ENCODE measurements at places on chromosomes 7 and 10.
A peak's percentile ranks its signal among the peaks of the same experiment; 100 is the strongest.

DNA sequence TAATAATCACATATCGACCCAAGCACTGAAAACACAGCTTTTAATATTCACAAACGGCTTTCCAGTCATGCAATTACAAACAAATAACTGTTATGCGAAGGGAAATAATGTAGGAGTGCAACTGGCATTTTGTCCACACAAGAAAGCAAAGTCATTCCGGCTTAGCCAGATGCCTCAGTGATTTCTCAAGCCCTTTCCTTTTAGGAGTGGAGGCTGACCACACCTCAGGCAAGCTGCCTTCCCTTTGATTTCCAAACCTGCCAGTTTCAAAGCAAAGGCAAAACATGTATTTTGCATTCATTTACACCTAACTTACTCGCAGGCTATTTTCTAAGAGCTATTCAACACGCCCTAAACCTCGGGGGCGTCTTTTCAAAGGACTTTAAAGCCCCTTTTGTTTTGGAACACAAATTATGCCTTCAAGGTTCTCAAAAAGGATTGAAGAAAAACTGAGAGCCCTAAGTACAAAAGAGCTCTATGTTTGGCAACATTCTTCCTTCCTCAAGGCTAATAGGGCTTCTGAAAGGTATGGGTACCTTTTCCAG, 109.6 kb downstream of the CPXM2 start:
- DNase-seq = no peak

GRCh38 chr10:3193751-3194150, 21.2 kb upstream of the PITRM1 start:
- DNase-seq = no peak

GRCh38 chr7:55553024-55553345, 19.3 kb downstream of the VOPP1 start:
- DNase-seq = no peak

- no peak for DNase-seq
These were observed 59.9 kb downstream of the PWWP2B start for GRCh38 chr10:132456881-132457280.

DNA sequence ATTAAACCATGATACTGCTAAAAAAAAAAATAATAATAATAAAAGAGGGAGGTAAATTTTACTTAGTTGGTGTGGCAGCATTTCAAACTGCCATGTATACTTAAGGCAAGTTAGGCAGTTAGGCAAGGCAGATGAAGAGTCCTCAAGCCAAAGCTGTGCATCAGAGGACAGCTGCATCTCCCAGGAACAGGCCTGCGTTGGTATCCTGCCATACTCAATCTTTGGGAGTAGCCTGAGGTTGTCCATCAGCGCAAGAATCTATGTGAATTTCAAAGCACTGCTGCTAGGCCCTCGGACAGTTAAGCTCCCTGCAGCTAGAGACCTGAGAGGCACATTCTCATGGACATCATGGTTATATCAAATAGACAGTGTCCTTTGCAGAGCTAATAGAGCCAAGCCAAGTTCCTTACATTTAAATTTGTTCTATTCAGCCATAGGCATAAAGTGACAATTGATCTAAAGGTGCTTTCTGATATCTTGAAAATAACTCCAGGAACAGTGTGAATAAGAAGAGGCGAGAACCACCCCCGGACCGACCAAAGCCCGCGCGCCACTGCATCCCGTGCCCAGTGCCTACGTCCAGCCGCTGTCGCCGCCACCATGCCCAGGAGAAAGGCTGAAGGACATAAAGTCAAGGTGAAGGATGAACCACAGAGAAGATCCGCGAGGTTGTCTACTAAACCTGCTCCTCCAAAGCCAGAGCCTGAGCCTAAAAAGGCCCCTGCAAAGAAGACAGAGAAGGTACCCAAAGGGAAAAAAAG, 310.6 kb downstream of the SEMA3D start:
- DNase-seq = no peak

DNA sequence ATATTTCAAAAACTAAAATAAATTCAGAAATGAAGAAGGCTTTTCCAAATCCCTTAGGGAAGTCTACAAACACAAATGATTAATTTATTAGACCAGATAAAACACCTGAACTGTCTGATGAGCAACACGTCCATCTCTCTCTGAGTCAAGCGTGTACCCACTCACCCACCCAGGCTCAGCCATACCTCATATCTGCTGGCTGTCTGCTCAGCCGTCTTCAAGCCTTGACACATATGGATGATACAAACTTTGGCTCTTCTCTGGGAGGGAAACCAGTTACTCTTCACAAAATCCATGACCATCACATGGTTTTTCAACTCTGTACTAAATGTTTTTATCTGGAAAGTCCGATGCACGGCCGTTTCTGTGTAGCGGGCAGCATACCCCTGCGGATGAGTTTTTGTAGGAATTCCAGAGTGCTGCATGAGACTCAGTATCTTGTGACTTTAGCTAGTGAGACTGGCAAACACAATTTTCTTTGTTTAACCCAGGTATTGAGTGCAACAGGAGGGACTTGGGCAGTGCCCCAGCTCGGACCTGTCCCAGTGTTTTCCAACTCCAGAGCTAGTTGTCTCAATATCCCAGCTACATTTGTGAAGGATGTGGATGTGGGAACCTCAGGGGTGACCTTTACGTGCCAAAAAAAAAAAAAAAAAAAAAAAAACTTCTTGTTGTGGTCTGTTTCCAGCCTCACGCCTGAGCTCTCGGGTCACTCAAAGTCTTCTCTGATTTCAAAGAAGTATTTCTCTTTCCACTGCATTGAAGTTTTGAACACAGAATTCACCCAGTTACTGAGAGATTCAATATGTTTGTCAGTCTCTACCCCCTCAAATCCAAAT, at the start of gene C10orf90:
Gene C10orf90, minus strand, starts transcription at position 638 of the 839 bp plus-strand sequence. Its CDS starts 213 bp downstream, at position 425.
- DNase-seq = no peak

GRCh38 chr10:104256335-104256961, 1.8 kb downstream of the GSTO1 start:
- no peak for DNase-seq

DNA sequence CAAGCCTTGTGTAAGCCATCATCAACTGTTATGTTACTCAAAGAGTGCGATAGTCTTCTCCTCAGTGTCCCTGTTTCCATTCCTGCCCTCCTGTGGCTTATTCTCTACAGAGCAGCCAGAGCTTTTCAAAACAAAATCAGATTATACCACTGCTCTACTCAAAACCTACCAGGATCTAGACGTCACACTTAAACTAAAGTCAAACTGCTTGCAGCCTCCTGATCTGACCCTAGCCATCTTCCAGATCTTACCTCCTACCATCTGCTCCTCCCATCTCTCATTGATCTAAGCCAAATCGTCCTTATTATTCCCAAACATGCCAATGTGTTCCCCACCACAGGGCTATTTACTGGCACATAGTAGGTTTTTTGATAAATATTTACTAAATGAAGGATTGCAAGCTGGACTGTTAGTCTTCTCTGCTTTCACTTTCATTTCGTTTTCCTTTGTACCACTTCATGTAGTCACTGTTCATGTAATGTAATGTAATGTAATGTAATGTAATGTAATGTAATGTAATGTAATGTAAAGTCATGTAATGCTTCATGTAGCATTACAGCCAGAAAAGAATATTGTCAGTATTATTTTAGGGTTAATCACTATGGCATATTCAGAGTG, 116.1 kb downstream of the GPR37 start:
- DNase-seq = no peak

DNA sequence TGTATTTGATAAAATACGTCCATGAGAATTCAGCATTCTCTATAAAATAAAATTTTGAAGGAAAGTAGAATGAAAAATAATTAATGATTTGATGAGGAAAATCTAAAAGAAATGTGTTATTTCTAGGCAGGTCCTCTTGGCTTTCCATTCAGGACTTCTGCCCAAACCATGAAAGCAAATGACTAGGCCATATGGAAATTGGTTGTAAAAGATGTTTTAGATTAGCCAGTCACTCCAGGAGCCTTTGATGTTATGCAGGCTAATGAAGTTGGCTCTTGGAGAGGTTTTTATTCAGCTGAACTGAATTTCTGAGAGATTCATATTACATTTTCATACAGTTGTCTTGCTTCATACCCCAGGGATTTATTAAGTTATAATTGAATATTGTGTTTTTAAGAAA, 452.8 kb downstream of the SDK1 start:
- DNase-seq = no peak

- DNase-seq = no peak
These were observed 48.3 kb downstream of the ABCB1 start for GRCh38 chr7:87552351-87552900.

GRCh38 chr7:99559175-99559915, 903 bp downstream of the ZNF655 start:
- no peak for DNase-seq

- DNase-seq = no peak
These were observed 995 bp upstream of the PARD3 start for GRCh38 chr10:34816085-34816496.

DNA sequence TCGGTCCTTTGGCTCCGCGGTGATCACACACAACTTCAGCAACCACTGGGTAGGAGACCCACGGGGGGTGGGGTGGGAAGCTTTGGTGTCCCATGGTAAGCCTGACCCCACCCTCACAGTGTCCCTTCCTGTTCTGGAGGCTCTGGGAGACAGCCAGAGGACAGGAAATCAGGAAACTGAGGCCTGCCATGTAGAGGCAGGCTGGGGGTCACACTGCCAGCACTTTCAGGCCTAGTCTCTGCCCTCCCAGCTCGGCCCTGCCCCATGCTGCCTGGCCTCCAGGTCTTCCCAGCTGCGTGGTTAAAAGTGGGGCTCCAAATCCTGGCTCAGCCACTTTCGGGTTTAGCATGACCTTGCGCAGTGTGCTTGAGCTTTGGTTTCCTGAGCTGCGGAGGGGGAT, 10.9 kb downstream of the AQP1 start:
- no peak for DNase-seq

DNA sequence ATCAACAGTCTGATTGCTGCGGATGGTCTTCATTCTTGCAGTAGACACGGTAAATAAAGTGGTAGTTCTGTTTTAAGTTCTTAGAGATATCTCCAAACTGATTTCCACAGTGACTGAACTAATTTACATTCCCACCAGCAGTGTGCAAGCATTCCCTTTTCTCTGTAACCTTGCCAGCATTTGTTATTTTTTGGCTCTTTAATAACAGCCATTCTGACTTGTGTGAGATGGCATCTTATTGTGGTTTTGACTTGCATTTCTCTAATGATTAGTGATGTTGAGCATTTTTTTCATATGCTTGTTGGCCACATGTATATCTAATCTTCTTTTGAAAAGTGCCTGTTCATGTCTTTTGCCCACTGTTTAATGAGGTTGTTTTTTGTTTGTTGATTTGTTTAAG, 30.2 kb upstream of the CXCL12 start:
- DNase-seq = no peak

DNA sequence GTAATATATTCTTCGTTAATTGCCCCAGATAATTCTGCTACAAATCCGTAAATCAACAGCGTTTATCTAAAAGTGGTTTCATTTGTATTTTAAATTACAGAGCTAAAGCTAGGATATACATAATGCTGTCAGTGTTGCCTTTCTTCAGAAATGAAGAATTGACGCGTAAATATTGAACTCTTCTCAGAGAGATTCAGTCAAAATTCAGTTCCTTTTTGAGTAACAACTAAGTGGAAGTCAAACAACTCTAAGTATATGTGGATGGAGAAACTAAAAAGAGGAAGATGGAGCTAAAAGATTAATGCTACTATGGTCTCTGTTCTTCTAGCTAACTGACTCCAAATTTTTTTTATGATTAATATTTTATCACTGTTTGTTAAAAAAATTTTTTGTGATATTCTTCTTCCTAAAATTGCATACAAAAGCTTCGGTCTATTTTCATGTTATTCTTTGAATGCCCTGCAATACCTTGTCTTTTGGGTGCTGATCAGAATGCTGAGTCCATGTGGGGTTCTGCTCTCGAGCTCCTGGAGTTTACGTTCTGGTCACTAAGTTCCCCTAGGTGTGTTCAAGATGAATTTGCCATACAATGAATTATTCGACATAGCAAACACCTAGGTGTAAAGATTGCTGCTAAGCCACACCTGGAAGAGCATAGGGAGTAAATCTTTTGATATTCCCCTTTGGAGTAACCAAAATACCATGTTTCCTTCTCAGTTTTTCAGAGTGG, 20.7 kb downstream of the MDFIC start:
- peak; percentile 68 for DNase-seq

- no peak for DNase-seq
These were observed 55.2 kb downstream of the ELFN1 start for GRCh38 chr7:1725199-1725690.
